ENCODE measurements at places on chromosomes 2 and 18. TPM values are rescaled to one million over a fixed set of nuclear protein-coding genes. Genes with fewer than 3 reads are reported as not detected.

The SIX2 gene
- under 0.01 TPM for total RNA-seq

The GPR55 gene
- not detected for total RNA-seq

The MDH1B gene
- 0.34 TPM for total RNA-seq

The PLGLB1 gene
- total RNA-seq = not detected

The CHST9 gene
- total RNA-seq = not detected

The CYBRD1 gene
- total RNA-seq = 40.5 TPM

The POTEJ gene
- not detected for total RNA-seq

The PROM2 gene
- total RNA-seq = 0.17 TPM

The DYSF gene
- total RNA-seq = under 0.01 TPM

The ASB18 gene
- not detected for total RNA-seq

The LANCL1 gene
- 34.5 TPM for total RNA-seq

The TTC21B gene
- total RNA-seq = 7.4 TPM

The GATA6 gene
- 9.8 TPM for total RNA-seq

The RAD51AP2 gene
- total RNA-seq = not detected

The QPCT gene
- 1.5 TPM for total RNA-seq

The GAREM1 gene
- total RNA-seq = 2.2 TPM

The RAB3GAP1 gene
- total RNA-seq = 20.0 TPM

The HEATR5B gene
- 10.0 TPM for total RNA-seq

The USP40 gene
- total RNA-seq = 15.5 TPM

The MOGAT1 gene
- not detected for total RNA-seq

The STK11IP gene
- total RNA-seq = 9.7 TPM

The SPATA3 gene
- not detected for total RNA-seq

The CD8B2 gene
- not detected for total RNA-seq

The FAM210A gene
- total RNA-seq = 7.9 TPM

The UPP2 gene
- not detected for total RNA-seq

The EEF1B2 gene
- total RNA-seq = 608 TPM

The GKN1 gene
- total RNA-seq = not detected

The LCT gene
- not detected for total RNA-seq

The NT5DC4 gene
- total RNA-seq = not detected

The IL36RN gene
- not detected for total RNA-seq

The RANBP2 gene
- 26.4 TPM for total RNA-seq

The TM4SF20 gene
- total RNA-seq = not detected

The CDCA7 gene
- 29.3 TPM for total RNA-seq

The SAG gene
- not detected for total RNA-seq

The RBKS gene
- 0.89 TPM for total RNA-seq

The TUBA3E gene
- not detected for total RNA-seq

The PDE1A gene
- not detected for total RNA-seq

The KCTD18 gene
- 11.6 TPM for total RNA-seq

The ACVR1 gene
- total RNA-seq = 8.0 TPM

The C18orf54 gene
- 3.7 TPM for total RNA-seq

The CCT4 gene
- total RNA-seq = 208 TPM

The PSTPIP2 gene
- 7.1 TPM for total RNA-seq
